ENCODE measurements at places on chromosomes 11 and 22. TPM values are rescaled to one million over a fixed set of nuclear protein-coding genes. Genes with fewer than 3 reads are reported as not detected.

PGGHG gene
- total RNA-seq, result 21.6 TPM

MN1 gene
- total RNA-seq, result 1.8 TPM

SLC22A25 gene
- total RNA-seq, result not detected

SYT12 gene
- 0.14 TPM for total RNA-seq

KREMEN1 gene
- total RNA-seq, result 3.4 TPM

TMEM86A gene
- total RNA-seq, result 1.8 TPM

MYO7A gene
- 0.18 TPM for total RNA-seq

Measured in smooth muscle cell of the umbilical artery (primary cell).